Putamen (tissue), 1 donor: ENCODE measurements at places on chromosomes 6 and 20.

DNA sequence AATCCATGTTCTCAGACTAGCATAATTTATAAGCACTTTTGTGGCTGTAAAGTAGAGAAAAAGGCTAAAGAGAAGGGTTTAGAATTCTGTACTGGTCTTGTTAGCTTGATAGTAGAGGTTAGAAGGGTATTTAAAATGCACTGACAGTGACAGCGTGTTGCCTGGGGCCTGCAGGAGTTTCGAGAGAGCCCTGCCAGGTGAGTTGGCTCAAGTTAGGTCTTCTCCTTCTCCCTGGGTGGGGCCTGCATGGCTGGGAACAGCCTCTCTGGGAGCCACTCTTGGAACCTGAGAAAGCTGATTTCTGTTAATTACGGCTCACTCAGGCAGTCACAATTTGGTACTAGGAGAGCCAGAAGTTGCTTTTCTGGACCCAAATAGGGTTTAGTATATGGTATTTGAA lies 103.7 kb downstream of the ARID1B start:
- no peak for DNase-seq

DNA sequence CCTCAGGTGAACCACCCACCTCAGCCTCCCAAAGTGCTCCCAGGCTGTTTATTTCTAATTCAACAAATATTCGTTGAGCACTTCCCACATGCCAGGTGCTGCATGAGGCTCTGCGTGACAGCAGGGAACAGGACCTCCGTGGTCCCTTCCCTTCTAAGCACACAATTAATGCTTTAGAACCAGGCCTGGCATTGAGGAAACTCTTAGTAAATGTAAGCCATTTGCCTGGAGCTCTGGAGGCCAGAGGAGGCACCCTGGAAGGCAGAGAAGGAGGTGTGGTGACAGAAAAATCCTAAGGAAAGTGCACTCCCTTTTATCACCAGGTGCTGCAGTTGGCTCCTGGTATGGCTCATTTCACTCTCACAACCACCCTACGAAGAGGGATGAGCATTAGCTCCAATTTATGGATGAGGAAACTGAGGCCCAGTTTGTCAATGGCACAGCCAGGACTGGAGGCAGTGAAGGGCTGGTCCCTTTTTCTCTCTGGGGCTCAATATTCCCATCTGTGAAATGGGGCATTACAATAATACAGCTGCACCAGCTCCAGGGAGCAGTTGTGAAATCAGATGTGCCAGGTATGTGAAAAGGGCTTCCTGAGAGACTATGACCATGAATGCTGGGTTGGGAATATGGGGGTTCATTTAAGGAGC lies 8.1 kb upstream of the ID1 start:
- DNase-seq: no peak

- DNase-seq: no peak
Measured at GRCh38 chr20:9145142-9145541, 76.3 kb downstream of the PLCB4 start.

DNA sequence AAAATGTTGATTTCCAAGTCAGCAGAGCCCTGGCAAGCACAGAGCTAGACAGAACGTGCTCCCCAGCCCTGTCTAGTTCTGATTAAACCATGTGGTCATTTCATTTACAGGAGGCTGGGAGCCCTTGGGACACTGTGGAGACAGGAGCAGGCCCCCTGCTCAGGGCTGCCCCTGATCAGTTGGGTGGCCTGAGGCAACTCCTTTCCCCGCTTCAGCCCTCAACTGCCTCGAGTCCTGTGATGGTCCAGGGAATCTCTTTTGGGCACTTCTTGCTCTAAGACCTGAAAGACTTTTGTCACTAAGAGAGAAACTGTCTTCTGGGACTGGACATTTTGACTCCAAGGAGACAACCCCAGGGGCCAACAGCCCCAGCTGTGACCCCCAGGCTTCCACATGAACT lies 13.5 kb downstream of the DYNLRB1 start:
- no peak for DNase-seq

GRCh38 chr6:163955096-163955495 lies 540.6 kb downstream of the QKI start:
- DNase-seq: no peak

GRCh38 chr20:53036992-53037391 lies 64.8 kb downstream of the TSHZ2 start:
- DNase-seq: no peak

- DNase-seq: no peak
Measured at GRCh38 chr6:126156973-126157372, 170.6 kb downstream of the TRMT11 start.

DNA sequence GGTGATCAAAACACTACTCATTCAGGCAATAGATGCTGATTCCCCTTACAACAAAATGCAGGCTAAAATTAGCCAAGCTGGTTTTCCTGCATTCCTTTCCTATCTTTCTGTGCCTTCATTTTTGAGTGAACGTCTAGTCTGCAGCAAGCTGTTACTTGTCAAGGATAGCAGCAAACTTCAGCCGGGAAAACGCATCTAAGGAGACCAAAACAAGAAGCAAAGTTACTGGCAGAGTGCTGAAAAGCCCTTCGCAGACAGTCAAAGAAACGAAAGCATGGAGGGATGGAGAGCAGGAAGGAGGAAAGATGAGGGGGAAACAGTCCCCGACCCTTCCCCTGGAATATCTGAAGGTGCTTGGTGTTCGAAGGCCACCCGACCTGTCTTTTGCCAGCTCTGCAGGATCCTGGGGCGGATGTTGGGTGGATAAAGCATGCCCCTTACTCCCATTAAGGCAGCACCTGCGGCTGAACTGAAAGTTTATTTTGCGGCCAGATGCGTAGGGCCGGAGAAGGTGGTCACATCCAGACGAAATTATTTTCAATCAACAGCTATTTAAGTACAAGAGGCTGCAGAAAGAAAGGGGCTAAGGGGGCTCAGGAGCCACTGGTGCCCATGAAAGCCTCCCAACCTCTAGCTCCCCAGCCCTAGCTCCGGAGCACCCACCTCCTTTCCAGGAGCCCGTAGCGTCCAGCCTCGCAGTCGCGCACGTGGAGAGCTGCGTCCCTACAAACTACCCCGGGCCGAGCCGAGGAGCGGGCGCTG lies 538 bp downstream of the FERMT1 start:
- no peak for DNase-seq

DNA sequence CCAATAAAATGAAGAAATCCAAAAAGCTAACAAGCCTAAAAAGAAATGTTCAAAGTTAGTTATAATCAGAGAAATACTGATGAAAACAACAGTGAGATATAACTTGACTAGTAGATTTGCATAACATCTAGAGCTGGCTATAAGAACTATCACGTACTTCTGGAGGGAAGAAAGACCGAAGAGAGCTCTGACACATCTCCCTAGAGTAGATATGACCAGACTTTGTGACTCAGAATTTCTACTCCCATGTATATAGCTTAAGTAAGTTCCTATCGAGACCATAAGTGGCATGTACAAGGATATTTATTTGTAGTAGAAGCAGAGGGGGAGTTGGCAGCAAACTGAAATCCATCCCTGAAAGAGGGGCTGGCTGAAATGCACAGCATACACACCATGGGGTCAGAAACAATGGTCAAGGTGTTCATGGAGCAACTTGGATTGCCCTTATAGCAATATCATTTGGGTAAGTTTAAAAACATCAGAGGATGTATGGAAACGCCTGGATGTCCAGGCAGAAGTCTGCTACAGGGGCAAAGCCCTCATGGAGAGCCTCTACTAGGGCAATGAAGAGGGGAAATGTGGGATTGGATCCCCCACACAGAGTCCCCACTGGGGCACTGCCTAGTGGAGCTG lies 25.6 kb upstream of the IL17A start:
- DNase-seq: no peak

- DNase-seq: no peak
Measured at GRCh38 chr20:13183005-13183404, 38.1 kb upstream of the ISM1 start.

- DNase-seq: no peak
Measured at GRCh38 chr6:168239044-168239773, 80.4 kb downstream of the DACT2 start.

- no peak for DNase-seq
Measured at GRCh38 chr6:90019216-90019615, 124.9 kb downstream of the GJA10 start.

DNA sequence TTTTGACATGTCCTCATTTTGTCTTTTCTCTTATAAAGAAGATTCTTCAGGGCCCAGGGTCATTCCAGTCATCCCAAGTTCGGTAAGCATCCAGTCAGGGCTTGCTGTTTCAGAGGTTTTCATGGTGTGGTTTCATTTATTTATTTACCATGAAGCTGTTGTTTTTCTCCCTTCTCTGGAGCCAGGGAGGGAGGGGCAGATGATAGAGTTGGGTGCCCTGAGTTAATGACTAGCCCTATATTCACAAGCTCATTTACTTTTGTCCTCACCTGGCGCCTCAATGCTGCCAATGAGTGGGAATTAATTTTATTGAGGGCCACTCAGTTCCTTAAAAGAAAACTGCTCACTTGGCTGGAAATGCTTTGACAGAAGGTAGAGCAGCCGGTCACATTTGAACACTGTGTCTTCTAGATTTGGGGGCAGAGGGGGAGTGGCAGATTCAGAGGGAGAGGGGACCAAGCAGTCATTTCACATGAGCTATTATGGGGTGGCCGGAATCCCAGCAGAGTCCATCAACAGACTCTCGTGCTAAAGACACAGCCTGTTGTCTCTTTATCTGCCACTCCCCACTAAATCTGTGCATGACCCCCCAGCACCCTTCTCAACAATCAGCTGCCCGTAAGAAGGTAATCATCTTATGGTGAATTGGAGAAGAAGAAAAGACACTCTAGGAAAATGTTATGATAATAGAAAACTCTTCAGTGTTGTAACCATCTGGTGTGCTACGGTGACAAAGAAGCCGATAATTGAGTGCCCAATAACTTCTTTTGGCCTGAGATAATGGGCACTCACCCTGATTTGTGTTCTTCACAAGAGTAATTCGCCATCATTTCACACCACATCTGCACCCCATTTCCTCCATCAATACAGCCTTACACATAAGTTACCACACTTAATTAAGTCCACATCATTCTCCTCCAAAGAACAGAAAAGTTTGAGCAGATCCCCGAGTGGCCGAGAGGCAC lies 573.5 kb upstream of the JAG1 start:
- no peak for DNase-seq

DNA sequence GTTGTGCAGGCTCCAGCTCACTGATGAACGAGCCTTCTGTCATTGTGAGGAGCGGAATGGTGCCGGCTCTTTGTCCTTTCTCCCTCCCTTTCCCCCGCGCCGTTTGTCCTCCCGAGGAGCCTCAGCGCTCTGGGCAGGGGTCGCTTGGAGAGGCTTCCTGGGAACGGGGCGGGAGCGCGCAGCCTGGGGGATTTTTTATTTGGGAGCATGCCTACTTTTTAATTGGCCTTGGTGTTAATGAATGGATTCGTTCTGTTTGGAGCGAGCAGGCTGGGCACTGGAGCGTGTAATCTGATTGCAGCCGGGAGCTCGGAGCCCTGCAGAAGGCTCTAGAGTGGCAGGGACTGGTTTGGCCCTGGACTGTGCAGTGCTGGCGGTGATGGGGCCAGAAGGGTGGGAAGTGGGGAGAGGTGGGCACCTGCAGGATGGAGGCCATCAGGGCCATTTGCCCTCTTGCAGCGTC lies 118.8 kb downstream of the CDH4 start:
- peak; percentile 47 for DNase-seq

- DNase-seq: no peak
Measured at GRCh38 chr20:63648190-63648589, 5.0 kb downstream of the STMN3 start.

DNA sequence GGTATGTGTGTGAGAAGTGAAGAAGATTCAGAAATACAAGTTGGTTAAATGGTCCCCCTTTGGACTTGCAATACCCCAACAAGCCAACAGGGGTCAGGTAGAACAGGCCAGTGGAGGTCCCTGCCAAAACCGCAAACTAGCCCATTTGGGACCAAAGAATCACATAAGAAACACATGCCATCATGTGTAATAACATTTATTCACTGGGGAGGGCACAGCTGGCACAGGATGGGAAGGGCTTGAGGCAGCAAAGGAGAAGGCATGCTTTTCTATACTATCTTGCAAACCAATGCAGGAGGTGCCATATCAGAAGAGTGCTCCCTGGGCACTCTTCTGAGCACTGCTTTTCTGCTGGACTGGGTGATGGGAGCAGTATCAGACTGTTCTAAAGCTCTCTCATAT lies 116.1 kb upstream of the TRAF3IP2 start:
- DNase-seq: no peak

- DNase-seq: no peak
Measured at GRCh38 chr6:61210549-61210948, 1075.5 kb downstream of the KHDRBS2 start.

GRCh38 chr6:53112871-53113270 lies 35.8 kb downstream of the GCM1 start:
- DNase-seq: no peak

GRCh38 chr6:150369408-150369807 lies 596 bp downstream of the IYD start:
- no peak for DNase-seq

- no peak for DNase-seq
Measured at GRCh38 chr6:127376685-127377084, 33.3 kb upstream of the ECHDC1 start.

GRCh38 chr20:23365390-23366165 lies 3.6 kb downstream of the GZF1 start:
- no peak for DNase-seq

DNA sequence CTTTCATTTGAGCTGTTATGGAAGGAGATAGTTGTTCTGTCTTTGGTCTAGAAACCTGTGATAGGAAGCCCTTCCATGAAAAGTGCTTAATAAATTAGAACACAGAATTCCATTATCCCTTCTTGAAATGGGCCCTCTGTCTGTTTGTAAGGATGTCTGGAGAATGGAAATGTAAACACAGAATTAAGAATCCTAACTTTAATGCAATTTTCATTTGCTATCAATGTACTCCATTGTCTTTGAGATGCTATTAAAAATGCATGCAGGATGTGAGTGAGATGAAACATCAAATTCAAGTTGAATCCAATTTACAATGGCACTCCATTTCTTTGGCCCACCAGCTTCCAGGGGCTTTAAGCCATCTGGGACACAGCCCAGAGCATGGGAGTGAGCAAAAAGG lies 13.9 kb upstream of the AARS2 start:
- DNase-seq: no peak

- no peak for DNase-seq
Measured at GRCh38 chr20:11852811-11853210, 64.9 kb upstream of the BTBD3 start.

DNA sequence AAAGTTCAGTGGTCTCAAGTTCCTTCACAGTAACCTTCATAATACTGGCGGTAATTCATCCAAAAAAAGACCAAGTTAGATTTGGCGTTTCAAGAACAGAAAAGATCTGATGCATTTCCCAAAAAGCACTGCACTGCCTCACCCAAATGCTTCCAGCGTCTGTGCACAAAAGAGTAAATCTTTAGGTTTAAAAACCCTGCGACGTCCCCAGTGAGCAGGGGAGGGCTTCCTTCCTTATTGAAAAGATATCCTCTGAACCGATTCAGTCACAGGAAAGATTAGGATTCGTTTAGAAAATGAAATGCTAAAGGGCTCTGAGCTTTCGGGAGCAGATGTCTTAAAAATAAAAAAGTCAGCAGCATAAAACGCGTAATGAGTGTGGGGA lies 654 bp downstream of the TBC1D7 start:
- DNase-seq: no peak

GRCh38 chr6:22019857-22020256 lies 277.0 kb downstream of the PRL start:
- DNase-seq: no peak

GRCh38 chr6:100670056-100670455 lies 205.3 kb upstream of the SIM1 start:
- DNase-seq: no peak
